Left cardiac atrium (tissue), 4 donors: ENCODE measurements at places on chromosomes 6 and 20.

DNA sequence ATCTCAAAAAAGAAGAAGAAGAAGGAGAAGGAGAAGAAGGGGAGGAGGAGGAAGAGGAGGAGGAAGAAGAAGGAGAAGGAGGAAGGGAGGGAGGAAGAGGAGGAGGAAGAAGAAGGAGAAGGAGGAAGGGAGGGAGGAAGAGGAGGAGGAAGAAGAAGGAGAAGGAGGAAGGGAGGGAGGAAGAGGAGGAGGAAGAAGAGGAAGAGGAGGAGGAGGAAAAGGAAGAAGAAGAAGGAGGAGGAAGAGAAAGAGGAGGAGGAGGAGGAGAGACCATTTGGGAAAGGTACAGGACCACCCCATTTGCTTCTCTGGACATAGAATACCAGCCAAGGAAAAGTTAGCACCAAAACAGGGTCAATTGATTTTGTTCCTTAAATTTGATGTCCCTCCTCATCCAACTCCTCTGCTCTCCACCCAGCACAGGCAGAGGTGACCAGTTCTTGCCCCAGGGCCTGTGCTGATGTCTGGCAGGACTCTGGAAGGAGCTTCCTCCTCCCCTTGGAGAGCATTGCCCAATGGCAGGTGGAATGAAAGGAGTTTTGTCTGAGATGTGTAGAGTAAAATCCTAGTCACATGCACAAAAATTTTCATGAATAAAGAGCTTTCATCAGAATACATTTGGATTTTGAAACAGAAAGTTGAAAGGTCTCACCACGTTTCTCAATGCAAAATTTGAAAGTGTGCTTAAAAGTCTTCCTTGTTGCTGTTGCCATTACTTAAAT, 182.9 kb downstream of the LY86 start:
- DNase-seq, result no peak

DNA sequence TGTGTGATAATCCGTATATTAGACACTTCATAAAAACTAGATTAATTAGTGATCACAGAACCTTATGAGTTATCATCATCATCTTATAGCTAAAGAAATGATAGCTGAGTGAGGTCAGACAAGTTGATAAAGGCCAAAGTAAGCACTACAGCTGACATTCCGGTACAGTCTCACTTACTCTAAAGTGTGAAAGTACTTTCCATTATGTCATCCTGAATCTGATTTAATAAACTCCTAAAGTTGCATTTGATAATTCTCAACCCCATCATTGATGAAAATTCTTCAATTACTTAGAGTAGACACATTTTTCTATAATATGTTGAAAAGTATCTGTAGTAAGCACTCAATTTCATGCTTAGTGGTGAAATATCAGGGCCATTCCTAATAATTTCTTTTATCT, 385.2 kb upstream of the CHD6 start:
- DNase-seq, result no peak

- DNase-seq, result no peak
Observed at GRCh38 chr6:149248693-149249369, 68.7 kb upstream of the TAB2 start.

DNA sequence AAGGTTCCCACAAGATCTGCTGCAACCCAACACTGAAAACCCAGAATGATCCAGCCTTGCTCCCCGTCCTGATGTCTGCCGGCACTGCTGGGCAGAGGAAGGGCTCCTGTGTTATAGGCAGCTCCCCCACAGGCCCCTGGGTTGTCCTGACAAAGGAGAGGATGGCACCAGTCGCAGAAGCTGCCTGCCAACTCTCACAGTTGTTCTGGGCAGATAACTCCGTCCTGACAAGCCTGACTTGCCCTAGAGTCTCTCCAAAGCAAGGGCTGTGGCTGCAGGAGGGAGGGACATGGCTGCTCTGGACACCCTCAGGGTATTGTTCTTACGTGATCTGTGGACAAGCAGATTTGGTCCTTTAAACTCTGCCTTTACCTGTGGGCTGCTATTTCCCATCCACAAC, 243.8 kb downstream of the CDH26 start:
- no peak for DNase-seq

DNA sequence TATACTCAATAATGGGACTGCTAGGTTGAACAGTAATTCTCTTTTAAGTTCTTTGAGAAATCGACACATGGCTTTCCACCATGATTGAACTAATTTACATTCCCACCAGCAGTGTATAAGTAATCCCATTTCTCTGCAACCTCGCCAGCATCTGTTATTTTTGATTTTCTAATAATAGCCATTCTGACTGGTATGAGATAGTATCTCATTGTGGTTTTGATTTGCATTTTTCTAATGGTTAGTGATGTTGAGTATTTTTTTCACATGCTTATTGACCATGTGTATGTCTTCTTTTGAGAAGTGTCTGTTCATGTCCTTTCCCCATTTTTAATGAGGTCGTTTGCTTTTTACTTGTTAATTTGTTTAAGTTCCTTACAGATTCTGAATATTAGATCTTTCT, 66.5 kb downstream of the STK4 start:
- DNase-seq, result no peak

DNA sequence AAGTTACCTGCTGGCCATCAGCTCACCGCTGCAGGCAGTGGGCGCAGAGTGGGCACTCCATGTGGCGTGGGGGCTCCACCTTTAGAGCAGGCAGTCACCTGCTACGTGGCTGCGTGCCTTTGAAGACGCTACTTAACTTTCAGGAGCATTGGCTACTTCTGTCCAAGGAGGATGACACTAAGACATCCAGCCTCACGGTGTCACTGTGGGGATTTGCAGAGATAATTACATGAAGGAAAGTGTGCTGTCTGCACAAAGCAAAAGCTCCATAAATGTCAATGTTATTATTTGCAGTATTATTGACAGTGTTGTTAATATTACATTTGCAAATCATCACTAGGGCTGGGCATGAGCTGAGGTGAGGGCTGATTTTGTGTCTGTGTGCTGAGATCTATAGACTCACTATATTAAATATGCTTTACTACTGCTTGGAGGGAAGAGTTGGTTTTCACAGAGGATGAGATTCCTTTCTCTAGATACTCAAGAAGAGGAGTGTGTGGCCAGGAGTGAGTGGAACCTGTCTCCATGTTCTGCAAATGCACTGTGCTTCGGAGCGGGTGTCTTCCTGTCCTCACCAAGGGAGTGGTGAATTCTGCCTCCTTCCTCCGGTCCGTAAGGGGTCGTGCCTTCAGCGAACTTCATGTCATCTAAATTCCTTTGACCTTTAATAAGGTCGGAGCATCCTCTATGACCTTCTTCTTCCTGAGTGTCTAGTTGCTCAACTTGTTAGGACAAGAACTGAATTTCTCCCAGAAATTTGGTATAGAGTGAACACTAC, 165.8 kb upstream of the SYNDIG1 start:
- DNase-seq, result peak; percentile 24

- no peak for DNase-seq
Observed at GRCh38 chr6:33315793-33316602, 1.5 kb downstream of the ZBTB22 start.

DNA sequence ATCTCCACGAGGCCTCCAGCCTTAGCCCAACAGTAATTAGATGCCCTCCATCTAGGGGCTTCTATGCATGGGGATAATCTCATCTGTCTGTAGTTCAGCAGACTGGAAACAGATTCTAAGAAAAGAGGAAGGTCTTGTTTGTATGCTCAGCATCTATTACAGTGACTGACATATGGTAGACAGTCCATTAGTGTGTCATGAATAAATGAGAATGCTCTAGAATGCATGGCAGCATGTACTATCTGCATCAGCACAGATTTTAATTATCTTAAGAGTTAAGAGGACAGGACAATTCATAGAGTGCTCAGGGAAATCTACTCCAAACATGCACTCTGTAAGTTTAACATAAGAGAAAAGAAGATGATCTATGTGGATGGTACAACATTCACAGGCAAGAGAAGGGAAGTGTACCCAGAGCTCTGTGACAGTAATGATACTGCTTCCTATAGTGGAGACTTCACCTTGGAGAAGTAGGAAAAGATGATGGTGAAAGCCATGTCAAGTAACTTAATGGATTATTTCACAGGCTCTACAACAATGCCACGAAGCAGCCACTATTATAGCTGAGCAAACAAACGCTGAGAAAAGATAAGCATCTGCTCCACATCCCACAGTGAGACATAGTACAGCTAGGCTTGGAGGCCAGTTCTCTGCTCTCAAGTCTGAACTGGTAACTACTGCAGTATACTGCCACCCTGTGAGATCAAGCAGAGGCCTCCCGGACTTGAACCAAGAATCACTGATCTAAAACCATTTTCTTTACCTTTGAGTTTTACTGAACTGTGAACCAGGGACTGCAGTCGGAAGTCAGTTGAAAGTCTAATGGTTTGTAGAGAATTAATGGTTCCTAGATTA, 309.2 kb upstream of the SPTLC3 start:
- DNase-seq, result no peak

DNA sequence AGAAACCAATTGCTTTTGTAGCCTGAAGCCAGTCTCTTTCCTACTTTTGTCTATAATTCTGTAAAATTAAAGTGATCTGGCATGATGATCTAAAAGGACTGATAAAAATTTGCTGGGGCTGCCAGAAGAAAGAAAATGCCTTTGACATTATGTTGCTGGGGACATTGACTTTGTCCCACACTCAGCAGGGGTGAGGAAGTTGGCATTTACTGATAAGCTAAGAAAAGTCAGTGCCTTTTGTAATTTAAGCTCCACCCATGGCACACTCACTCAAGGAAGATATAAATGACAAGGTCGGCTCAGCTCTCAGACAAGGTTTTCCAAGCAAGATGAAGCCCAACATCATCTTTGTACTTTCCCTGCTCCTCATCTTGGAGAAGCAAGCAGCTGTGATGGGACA, at the start of gene SEMG1:
Gene SEMG1, plus strand, starts transcription at position 309 of the 400 bp plus-strand sequence. Its CDS starts 21 bp downstream, at position 330.
- no peak for DNase-seq

- no peak for DNase-seq
Observed at GRCh38 chr20:60123652-60124051, 165.4 kb downstream of the CDH26 start.

GRCh38 chr6:152859225-152859624, 108.6 kb downstream of the VIP start:
- no peak for DNase-seq

DNA sequence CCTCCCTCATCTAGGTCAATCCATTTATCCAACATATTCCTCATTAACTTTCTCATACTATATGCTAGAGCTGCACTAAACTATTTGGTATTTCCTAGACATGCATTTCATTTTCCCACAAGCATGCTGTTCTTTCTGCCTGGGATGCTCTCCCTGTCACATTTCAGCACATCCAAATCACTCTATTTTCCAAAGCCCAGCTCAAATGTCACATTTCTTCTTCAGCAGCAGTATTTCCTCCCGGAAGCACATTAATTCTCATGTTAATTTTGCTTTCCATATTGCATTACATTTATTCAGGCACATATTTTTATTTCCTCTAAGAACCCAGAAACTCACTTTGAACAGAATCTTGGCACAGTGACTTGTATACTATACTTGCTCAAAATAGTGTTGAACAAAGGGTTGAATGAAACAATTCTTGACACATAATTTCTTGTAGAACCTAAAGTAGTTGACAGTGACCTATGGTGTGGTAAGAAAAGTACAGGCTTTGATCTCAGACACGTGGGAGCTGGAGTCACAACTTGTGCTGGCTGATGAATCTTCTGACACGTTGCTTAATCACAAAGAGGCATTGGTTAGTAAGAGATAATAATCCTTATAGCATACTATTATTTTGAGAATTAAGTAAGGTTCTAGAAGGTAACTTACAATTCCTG, 30.8 kb upstream of the CD2AP start:
- DNase-seq, result no peak

GRCh38 chr6:45687570-45687969, 309.8 kb upstream of the SUPT3H start:
- DNase-seq, result no peak

DNA sequence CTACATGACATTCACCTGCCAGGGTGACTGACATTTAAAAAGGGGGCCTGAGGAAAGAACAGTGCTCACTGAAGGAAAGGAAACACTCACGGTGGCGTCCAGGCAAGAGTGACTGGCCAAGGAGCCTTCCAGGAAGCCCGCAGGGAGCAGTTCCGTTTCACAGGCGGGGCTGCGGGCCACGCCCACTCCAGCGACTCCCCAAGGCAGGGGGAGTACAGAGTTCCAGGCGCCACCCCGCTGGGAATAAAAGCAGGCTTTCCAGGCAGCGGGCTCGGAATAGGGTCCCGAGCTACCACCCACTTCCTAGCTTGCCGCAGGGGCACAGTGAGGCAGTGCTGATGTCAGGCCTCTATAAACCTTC, 34.2 kb downstream of the PKIG start:
- DNase-seq, result peak; percentile 78

DNA sequence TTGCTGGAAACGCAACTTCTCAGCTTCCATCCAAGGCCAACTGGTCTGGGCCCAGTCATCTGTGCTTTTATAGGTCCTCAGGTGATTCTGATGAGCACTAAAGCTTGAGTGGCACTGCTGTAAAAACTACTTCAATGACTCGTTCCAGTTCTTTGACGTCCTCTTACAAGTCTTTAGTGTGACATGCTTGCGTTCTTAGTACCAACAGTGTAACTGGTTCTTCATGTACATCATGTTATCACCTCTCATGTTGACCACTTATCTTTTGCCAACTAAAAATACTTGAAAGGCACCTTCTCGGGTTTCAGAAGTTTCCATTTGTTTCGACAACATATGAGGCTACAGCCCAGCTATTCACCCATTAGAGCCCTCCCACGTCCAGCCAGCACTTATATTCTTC, 468.9 kb downstream of the PRKN start:
- DNase-seq, result no peak

- DNase-seq, result no peak
Observed at GRCh38 chr6:116575227-116575626, 3.9 kb downstream of the RWDD1 start.

DNA sequence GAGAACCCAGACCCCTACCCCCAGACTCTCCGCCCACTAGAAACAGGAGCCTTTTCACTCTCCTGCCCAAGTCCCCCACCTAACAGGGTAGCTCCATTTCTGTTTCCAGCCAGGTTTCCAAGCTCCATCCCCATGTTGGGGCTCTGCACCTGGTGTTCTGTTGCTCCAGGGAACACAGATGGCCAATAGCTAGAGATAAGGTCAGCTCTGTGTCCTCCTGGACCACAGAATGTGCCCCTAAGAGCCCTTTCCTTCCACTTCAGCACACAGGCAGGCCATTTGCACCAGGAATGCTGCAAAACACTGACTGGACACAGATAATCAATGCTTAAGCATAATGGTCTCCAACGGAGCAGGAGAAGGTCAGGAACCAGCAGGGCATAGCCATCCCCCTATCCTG, 159.4 kb downstream of the QRSL1 start:
- DNase-seq, result no peak

GRCh38 chr20:57698116-57698866, 11.5 kb downstream of the PMEPA1 start:
- no peak for DNase-seq

- no peak for DNase-seq
Observed at GRCh38 chr6:16240589-16241320, 2.4 kb downstream of the GMPR start.

GRCh38 chr20:53215166-53215565, 243.0 kb downstream of the TSHZ2 start:
- no peak for DNase-seq

GRCh38 chr6:146871611-146872425, 273.0 kb downstream of the ADGB start:
- DNase-seq, result no peak

GRCh38 chr20:24795436-24795835, 153.6 kb upstream of the CST7 start:
- no peak for DNase-seq

- peak; percentile 47 for DNase-seq
Observed at GRCh38 chr6:166935353-166935752, 21.0 kb downstream of the RNASET2 start.
